ENCODE measurements at places on chromosomes 5 and 9. TPM values are rescaled to one million over a fixed set of nuclear protein-coding genes. Genes with fewer than 3 reads are reported as not detected.

DNA sequence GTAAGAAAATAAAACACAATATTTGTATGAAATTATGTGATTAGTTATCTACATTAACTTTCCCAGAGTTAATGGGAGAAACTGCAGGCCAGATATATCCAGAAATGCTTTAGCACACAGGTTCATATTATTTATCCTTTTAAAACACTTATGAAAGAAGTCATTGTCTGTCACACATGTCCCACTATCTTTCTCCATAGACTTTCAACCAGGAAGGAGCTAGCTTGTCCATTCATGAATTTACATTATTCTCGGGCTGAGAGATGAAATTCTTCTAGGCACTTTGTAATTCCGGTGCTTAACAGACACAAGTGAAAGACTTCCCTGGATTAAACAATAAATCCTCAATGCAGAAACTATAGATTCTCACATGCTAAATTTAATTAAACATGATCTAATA is 1043.2 kb downstream of the CDH9 start:
- no peak for DNase-seq

- DNase-seq: no peak
Observed at GRCh38 chr5:137454671-137455070, 44.5 kb downstream of the SPOCK1 start.

GRCh38 chr9:86926145-86926544 is 21.2 kb downstream of the GAS1 start:
- DNase-seq: no peak

GRCh38 chr5:18152671-18153070 is 518.4 kb downstream of the TAF11L14 start:
- no peak for DNase-seq

DNA sequence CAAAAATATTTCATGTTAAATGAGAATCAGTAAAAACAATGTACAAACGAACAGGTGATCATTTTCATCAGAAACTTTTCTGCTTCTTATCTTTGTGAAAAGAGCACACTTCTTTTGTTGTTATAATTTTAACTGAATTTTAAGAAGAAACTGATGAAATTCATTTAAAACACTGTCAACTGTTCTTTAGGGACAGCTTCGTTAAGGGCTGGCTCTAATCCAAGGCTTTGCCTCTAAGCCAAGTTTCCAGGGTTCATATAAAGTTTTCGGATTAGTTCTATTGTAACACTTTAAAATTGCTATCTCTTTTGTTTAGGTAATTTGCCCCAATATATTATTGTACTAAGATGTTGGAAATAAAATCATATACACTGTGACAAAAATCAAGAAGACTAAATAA is 559.2 kb downstream of the TUSC1 start:
- no peak for DNase-seq

FAM200C gene
- 6.5 TPM for total RNA-seq

ZDHHC11B gene
- total RNA-seq: 8.7 TPM
